Caudate nucleus (tissue), 63 donors: ENCODE measurements at places on chromosomes 7 and 10.

- no peak for DNase-seq
Observed at GRCh38 chr7:102260856-102261255, 25.8 kb upstream of the SH2B2 start.

GRCh38 chr7:95472581-95473161 is 13.1 kb upstream of the ASB4 start:
- no peak for DNase-seq

- no peak for DNase-seq
Observed at GRCh38 chr10:102147561-102147960, 4.6 kb upstream of the NOLC1 start.

DNA sequence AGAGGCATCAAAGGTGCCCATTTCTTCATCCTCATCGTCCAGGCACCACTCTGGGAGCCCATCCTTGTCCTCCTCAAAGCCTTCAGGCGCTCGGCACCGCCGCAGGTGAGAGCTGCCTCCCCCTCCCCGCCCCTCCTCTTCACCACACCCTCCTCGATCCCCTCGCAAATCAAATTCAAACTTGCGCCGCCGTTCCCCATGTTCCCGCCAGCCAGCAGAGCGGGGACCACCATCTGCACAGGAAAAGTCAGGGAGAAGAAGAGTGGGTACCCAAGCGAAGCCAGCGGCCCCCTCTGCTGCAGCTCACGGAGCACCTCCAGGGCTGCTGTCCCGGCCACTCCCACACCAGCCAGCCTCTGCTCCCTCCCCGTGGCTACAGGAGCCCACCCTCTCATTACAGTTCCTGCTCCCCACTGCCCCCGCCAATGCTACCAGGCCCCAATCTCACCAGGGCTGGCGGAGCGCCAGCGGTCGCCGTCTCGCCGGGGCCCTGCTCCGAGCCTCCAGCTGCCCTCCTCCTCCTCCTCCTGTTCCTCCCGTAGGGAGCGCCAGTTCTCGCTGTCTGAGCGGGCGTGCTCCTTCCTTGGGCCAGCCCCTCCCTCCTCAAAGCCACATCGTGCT is 7.7 kb downstream of the GIGYF1 start:
- no peak for DNase-seq

DNA sequence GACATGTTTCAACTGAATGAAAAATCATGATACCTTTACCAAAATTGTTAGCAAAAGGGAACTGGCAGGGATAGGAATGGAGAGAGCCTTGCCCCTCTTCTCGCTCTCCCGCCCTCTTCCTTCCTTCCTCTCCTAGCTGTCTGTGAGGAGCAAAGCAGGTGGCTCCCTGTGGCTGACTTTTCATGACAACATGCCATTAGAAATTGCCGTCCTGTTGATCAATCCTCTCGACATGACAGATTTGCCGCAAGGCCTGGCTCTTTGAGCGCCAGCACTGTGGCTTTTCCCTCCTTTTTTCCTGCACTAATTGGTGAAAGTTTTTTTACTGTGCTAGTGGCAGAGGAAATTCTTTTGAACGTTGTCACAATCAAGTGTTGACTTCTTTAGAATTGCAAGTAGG is 171.1 kb downstream of the TCF7L2 start:
- no peak for DNase-seq

DNA sequence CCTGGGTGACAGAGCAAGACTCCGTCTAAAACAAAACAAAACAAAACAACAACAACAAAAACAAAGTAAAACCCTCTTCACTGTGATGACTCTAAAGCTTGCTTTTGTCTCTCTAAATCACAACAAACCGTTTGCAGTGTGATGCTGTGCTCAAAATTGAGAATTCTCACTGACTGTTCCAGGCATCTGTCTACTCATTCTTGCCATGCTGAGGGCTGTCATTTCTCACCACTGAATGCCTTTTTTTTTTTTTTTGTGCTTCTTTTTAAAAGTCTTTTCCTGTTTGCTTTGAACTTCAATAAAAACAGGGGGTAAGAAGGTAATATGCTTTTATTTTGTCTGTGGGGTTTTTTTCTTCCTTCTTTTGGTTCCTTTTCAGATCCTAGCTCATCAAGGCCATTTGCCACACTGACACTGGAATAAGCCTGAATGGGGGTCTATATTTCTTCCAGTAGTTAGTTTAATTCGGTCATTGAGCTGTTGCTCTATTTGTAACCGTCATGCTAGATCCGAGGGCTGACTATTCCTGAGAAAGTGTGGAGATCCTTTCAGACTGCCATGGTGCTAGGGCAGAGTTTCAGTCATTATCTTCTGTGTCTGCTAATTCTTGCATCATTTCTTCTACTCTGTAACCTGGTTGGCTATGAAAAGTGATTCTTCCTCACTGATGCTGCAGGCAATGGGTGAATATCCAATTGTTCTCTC is 10.6 kb downstream of the FAS start:
- DNase-seq, result no peak

DNA sequence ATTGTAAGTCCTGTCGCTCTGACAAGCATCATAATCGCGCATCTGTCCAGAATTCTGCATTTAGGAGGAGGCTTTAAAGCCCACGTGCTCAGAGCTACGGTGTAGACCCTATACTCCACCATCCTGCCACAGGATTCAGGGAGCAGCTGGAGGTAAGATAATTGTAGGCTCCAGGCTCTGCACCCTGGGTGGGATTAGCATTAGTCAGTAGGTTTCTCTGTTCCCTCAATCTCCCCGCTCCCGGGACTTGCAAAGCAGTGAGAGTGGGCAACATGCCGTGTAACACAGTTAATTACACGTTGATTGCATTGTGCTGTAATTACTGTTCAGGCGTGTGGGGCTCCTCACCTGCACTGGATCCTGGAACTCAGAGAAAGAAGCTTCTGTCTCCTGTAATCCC is 89.3 kb upstream of the CUX1 start:
- DNase-seq, result no peak
